ENCODE measurements at places on chromosomes 3 and 15. TPM values are rescaled to one million over a fixed set of nuclear protein-coding genes. Genes with fewer than 3 reads are reported as not detected.

DNA sequence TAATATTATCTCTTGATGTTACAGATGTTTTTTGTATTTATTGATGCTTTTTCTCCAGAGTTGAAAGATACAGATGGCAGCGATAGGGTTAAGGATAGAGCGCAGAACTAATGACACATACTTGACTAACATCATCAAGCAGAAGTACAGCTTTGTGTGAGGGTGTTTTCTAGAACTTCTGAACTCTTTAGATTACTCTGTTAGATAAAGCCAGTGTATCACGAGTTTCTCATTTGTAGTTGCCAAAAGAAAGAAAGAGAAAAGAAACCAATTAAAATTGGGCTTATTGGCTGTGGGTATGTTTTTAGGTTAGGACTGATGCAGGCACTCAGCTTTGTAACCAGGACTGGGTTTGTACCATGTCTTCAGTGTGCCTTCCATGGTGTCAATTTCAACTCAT, 6.6 kb upstream of the GPR171 start:
- DNase-seq, result no peak

GRCh38 chr3:187966636-187967406, 187.1 kb upstream of the LPP start:
- DNase-seq, result no peak

DNA sequence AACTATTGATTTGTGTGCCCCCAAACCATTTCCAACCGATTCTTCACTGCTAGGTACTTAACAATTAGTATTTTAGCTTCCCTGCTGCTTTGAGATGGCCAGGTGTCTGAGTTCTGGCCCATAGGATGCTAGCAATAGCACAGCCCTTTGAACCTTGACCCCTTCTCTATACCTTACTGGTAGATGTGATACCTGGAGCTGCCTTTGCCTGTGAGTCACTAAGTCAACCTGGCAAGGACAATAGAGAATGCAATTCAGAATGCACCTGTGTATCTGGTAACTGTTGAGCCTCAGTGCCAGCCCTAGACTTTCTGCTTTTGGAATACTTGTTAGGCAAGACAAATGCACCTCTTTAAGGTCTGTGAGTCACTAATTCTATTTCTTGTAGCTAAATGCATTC, 467.4 kb downstream of the GRM7 start:
- no peak for DNase-seq

GRCh38 chr15:70314688-70315087, 217.0 kb upstream of the TLE3 start:
- DNase-seq, result no peak

DNA sequence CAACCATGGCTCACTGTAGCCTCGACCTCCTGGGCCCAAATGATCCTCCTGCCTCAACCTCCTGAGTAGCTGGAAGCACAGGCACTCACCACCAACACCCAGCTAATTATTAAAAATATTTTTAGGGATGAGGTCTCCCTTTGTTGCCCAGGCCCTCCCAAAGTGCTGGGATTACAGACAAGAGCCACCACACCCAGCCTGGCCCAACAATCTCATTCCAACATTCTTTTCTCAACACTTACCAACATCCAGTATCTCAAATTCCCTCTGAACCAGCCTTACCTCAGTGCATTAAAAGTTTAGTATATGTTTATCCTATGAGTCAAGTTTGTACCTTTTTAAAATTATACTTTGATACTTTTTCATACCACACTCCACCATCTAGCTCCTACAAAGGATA, 25.0 kb downstream of the ANXA2 start:
- DNase-seq, result no peak

DNA sequence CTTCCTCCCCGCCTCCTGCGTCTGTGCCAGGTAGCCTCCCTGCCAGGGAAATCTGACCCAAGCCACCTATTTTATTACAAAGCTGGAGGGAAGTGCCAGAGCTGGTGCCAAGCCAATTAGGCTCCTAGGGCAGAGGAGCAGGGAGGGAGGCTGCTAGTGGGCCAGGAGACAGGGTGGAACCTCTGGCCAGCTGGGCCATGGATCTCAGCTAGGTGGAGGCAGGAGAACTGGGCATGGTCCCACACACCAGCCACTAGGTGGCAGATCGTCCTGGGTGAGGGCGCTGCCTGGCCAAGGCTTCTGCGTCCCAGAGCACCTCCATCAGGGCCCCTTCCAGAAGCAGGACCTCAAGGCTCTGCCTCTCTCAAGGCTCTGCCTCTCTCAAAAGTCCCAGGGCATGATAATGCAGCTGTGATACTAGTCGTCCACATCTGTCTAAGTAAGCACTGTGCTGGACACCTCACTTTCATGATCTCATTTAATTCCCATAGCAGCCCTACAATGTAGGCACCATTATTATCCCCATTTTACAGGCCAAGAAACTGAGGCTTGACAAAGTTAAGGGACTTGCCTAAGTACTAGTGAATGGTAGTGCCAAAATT, 4.5 kb upstream of the RFT1 start:
- peak; percentile 92 for DNase-seq

GRCh38 chr3:51282931-51283330, 102.2 kb upstream of the MANF start:
- no peak for DNase-seq

DNA sequence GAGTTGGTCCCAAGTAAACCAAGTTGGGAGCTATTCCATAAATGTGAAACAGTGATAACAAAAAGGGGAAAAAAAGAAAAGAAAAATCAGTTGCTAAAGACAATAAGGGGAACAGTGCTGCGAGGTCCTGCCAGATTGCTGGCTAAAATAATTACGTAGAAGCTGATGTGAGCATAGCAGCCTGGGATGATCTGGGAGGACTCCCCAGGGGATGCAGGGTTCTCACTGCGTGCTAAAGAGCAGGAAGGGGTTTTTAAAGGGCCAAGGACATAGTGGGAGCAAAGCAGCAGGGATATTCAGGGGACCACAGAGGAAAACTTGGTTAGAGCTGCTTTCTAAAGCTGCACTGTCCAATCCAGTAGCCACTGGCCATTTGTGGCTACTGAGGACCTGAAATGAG, 133.0 kb upstream of the UMPS start:
- DNase-seq, result no peak

GRCh38 chr15:74136540-74136813, 6.1 kb downstream of the ISLR2 start:
- DNase-seq, result no peak

- no peak for DNase-seq
These were observed 74.7 kb downstream of the RASA2 start for GRCh38 chr3:141561426-141562034.

GRCh38 chr3:148792516-148792915, 35.1 kb upstream of the CPB1 start:
- DNase-seq, result no peak

Gene SCN5A
- total RNA-seq, result 0.24 TPM

Gene PYGO1
- total RNA-seq, result 8.7 TPM

Gene SEMA4B
- 48.1 TPM for total RNA-seq

Gene HTR3E
- not detected for total RNA-seq

Gene RPN1
- 198 TPM for total RNA-seq

Gene ALPK3
- 14.0 TPM for total RNA-seq

Gene NPAP1
- 0.12 TPM for total RNA-seq

Gene CLDN18
- total RNA-seq, result 162 TPM

Gene FYCO1
- total RNA-seq, result 40.9 TPM

Measured in lower lobe of right lung (tissue), 2 donors.